Right renal pelvis (tissue), 4 donors: ENCODE measurements at places on chromosomes 16 and 17. TPM values are rescaled to one million over a fixed set of nuclear protein-coding genes. Genes with fewer than 3 reads are reported as not detected.

The WSB1 gene
- polyA plus RNA-seq = 181 TPM

The KRT27 gene
- not detected for polyA plus RNA-seq

The DPEP3 gene
- polyA plus RNA-seq = not detected

The KRTAP3-2 gene
- polyA plus RNA-seq = not detected

The TSPOAP1 gene
- polyA plus RNA-seq = 45.6 TPM

The PTGES3L gene
- 2.2 TPM for polyA plus RNA-seq

The MTMR4 gene
- 44.5 TPM for polyA plus RNA-seq

The KCNJ12 gene
- polyA plus RNA-seq = 5.7 TPM

The KRTAP2-1 gene
- not detected for polyA plus RNA-seq

GRCh38 chr17:30519707-30520106, 42.5 kb downstream of the GOSR1 start:
- DNase-seq = no peak

DNA sequence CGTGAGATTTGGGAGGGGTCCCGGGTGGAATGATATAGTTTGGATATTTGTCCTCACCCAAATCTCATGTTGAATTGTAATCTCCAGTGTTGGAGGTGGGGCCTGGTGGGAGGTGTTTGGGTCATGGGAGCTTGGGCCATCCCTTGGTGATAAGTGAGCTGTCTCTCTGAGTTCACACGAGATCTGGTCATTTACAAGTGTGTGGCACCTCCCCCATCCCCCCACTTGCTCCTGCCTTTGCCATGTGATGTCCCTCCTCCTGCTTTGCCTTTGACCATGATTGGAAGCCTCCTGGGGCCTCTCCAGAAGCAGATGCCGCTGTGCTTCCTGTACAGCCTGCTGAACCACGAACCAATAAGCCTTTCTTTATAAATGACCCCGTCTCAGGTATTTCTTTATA, 21.3 kb upstream of the BAIAP2 start:
- DNase-seq = no peak

- DNase-seq = no peak
Measured at GRCh38 chr17:17505610-17506171, 9.5 kb upstream of the RASD1 start.

DNA sequence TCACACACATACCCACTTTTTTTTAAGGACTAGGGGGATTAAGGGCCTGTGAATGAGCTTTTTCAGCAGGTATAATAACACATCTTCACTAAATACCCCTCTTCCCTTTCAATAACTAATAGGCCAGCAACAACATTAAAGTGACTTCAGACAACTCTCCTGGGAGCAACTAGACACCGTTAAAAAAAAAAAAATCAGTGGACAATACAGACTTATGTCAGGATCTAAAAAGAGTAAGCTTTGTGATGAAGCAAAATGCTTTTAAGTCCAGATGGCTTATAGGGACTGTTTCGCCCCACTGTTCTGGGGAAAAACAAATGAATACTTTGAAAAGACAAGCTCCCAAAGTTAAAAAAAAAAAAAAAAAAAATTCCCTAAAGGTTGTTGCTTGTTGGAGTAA, 29.0 kb downstream of the SPAG9 start:
- no peak for DNase-seq

DNA sequence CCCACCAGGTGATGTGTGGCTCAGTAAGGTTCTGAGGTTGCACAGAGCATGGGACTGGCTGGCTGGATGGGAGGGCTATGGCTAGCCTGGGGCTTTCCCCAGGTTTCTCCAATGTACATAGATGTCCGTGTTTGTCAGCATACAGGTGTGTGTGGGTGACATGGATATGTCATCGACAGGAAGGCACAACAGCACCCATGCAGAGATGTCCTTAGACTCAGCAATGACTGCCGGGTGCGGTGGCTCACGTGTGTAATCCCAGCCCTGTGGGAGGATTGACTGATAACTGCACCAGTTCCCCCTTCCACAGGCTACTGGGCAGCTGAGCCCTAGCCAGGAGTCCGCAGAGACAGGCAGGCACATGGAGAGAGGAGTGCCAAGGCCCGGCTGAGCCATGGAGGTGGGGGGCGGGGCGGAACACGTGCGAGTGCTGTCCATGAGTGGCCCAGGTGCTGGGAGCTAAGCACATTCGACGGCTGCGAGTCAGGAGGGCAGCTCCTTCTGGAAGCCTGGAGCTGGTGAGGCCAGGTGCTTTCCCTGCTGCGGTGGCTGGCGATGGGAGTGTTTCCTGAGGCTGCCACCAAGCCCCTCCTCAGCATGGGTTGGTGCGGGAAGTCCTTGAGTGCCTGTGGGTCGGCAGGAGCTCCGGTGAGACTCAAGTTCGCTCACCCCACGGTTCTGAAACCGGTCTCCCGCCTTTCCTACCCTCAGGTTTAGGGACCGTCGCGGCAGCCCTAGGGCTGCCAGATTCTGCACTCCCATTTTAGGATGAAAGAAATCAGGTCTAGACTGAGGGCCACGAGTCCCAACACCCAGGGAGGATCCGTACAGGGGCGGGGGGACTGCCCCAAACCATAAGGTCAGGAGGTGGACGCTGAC, 858 bp upstream of the ASPSCR1 start:
- DNase-seq = no peak

DNA sequence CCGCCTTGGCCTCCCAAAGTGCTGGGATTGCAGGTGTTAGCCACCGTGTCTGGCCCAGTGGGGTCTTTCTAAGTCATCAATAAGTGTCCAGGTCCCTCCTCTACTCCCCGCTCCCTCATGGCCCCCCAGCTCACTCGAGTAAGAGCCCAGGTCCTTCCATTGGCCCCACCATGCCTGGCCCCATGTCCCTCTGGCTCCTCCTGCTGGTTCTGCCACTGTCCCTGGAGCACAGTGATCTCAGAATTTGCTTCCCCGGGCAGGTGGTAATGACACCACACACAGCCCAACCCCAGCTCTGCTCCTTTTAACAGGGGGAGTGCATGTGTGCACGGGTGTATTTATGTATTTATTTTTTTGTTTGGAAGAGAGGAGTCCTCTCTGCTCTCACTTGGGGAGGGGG, 19.6 kb downstream of the MGAT5B start:
- DNase-seq = no peak

- no peak for DNase-seq
Measured at GRCh38 chr17:1490643-1491442, 1.6 kb downstream of the MYO1C start.

GRCh38 chr16:86941731-86942130, 363.4 kb downstream of the FOXL1 start:
- no peak for DNase-seq

GRCh38 chr16:54986409-54986808, 55.7 kb downstream of the IRX5 start:
- no peak for DNase-seq

GRCh38 chr16:84585886-84586285, 32.0 kb downstream of the COTL1 start:
- DNase-seq = no peak

DNA sequence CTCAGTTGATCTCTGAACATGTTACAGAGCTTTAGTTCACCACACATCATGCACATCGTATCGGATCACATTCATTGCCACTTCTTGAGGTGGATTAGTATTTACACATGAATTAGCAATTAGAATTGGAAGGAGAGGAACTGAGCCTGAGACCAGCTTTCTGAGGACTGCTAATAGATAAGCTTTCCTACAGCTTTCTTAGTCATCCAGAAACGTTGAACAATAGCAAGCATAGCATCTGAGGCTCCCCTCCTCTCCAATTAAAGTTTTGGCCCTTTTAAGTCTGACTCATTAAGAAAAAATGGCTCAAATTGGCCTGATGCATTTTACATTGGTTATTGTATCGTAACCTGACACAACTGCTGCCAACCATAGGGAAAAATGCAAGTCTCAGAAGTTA, 1130.4 kb downstream of the CDH8 start:
- no peak for DNase-seq

- no peak for DNase-seq
Measured at GRCh38 chr16:11597235-11598095, 10.7 kb upstream of the LITAF start.

DNA sequence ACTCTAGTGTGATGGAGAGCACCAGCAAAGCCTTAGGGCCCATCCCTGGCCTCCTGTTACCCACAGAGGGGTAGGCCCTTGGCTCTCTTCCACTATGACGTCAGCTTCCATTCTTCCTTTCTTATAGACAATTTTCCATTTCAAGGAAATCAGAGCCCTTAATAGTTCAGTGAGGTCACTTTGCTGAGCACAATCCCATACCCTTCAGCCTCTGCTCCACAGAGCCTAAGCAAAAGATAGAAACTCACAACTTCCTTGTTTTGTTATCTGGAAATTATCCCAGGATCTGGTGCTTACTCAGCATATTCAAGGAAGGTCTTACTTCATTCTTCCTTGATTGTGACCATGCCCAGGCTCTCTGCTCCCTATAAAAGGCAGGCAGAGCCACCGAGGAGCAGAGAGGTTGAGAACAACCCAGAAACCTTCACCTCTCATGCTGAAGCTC, at the start of gene CCL8:
TSS of gene CCL8 (plus strand) at position 397 of the 445 bp plus-strand sequence. CDS start 67 bp downstream, outside the sequence.
- DNase-seq = no peak

GRCh38 chr17:65633988-65634387, 72.5 kb upstream of the AXIN2 start:
- no peak for DNase-seq

DNA sequence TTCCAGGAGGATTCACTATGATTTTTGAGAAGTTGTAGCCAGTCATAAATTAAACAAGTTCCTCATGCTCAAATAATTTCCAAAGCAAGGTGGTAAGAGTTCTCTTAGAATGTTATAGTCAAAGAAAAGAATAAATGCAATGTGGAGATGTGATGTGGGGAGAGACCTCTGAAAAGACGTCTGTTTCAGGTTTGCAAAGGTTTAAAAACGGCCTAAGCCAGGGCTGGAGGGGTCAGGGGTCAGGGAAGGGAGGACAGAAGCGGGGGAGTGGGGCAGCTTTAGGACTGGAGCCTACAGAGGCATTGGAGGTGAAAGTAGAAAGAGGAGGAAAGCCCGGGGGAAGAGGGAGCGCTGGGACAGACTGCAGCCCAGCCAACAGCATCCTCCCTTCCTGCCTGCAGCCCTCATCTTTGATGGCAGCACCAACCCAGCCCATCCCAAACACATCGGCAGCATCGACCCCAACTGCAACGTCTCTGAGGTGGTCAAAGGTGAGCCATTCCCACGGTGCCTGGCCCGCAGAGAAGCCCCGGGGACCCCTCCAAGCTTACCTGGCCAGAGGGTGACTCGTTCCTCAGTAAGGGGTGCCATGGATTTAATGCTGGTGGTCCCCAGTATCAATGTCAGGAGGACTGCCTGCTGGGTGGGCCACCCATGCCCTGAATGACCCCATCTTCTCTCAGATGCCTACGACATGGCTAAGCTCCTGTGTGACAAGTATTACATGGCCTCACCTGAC, 11.4 kb downstream of the PDK2 start:
- DNase-seq = no peak

DNA sequence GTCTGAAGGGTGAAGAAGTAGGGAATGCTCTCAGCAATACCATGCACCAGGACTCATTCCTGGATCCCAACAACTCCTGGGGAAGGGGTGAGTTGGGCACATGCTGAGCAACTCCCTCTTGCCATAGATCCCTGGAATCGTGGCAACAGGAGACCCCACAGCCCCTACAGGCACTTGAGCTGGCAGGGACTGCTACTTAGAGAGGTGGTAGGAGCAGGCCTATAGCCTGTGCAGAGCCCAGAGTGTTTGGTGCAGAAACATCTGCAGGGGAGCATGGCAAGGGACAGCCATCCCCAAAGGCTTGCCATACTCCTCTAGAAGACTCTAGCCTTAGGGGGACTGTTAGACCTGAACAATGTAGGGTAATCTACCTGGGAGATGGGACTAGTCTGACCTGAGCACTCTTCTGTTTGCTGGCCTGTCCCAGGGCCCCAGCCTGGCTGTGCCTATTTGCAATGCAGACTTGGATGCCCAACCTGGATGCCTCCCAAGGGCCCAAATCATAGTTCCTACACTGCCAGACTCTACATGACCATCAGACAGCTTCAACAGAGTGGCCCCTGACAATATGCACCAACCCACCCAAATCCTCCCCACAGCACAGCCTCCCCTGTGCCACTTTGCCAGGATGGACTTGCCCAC, 568.6 kb upstream of the KIF2B start:
- no peak for DNase-seq

- no peak for DNase-seq
Measured at GRCh38 chr17:77734371-77735080, 224.0 kb upstream of the TNRC6C start.

- no peak for DNase-seq
Measured at GRCh38 chr16:802914-803753, 2.6 kb upstream of the GNG13 start.

DNA sequence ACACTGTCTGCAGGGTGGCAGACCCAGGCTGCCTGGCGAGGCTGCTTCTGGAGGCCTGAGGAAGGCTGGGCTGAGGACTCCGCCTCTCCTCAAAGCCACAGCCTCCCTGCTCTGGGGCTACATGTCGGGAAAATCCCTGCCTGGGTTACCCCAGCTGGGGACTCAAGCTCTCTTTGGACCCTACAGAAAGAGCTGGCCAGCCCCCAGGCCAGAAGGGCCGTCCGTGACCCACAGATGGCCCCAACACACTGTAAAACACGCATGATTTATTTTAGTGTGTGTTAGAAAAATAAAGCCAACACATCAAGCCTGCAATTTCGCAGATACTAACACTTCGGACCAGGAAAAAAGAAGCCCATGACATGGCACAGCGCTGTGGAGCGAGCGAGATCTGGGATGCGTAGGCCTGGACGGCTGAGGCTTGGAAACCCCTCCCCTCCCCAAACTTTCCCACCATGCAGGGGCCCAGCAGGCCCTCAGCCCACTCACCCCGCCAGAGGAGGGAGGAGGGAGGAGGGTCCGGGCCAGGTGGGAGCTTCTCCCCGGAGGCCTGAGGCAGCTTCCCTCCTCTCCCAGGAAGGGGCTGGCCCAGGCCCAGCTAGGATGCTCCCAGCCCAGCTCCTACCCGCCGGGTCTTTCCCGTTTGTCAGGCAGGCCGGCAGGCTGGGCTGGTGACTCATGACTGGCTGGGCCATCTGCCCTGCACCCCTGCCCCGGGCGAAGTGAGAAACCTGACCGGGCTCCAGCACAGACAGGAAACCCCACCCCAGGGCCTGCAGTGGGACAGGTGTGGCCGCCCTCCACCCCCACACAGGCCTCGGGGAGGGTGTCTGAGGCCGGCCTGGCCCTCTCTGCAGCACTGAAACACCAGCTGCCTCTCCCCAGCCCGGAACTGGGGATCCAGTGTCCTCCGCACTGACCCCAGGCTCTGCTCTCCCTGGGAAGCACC, 34.1 kb upstream of the SLC38A10 start:
- DNase-seq = no peak

GRCh38 chr16:16158741-16159374, 64.4 kb downstream of the ABCC6 start:
- no peak for DNase-seq
